ENCODE measurements at places on chromosomes 3 and 15. TPM values are rescaled to one million over a fixed set of nuclear protein-coding genes. Genes with fewer than 3 reads are reported as not detected.

The MAPKBP1 gene
- 19.7 TPM for polyA plus RNA-seq

- no peak for DNase-seq
These were observed 99.9 kb downstream of the SRGAP3 start for GRCh38 chr3:9149566-9149965.

DNA sequence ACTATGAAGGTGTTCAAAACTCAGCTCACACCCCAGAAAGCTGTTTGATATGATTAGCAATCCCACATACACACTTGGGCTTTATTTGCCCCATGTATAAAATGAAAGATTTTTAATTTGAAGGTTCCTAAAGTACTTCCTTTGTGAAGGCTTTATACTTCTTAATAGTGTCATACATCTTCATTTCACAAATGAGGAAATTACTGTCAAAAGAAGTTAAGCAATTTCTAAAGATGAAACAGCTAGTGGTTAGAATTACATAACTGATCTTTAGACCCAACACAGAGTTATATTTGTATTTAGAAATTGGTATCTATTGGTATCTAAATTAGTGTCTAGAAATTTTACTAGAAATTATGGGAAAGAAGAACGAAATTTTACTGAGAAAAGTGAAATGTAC, 7.1 kb downstream of the CD200R1 start:
- no peak for DNase-seq

DNA sequence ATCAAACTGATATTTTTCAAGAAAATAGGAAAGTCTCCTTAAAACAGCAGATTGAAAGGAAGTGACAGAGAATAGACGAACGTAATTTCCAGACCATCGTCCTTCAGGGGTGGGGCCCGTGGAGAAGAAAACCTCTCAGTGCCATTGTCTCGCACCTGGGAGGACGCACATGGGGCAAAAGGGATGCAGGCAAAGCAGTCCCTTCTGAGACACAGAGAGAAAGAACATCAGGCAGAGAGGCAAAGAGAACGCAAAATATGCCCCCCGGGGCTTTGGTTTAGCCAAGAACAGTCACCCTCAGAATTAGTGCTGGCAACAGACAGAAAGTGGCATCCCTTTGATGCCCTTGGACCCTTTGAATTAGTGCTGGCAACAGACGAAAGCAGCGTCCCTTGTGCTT, 37.0 kb downstream of the MUC20 start:
- no peak for DNase-seq

The RARRES1 gene
- 12.6 TPM for polyA plus RNA-seq

The RARB gene
- polyA plus RNA-seq: 50.7 TPM

The GPR160 gene
- polyA plus RNA-seq: 26.2 TPM

The AADACL2 gene
- not detected for polyA plus RNA-seq

The GNB4 gene
- 29.2 TPM for polyA plus RNA-seq

The WNT7A gene
- 0.03 TPM for polyA plus RNA-seq

GRCh38 chr15:53297828-53298227, 461.6 kb downstream of the WDR72 start:
- no peak for DNase-seq

DNA sequence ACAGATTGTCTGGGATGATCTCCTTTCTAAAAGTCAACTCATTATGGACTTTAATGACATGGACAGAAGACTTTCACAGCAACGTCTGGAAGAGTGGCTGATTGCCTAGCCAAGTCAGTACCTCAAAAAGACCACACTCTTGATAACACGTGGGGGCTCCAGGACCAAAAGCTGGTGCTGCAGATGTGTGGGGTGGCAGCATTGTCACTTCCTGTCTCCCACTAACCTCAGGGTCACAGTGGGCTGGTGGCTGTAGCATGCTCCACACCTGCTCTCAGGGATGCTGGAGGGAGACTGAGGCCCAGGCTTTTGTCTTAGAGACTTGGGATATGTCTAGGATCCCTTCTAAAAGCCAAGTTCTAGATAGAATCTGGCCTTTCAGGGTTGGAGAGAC, 118.1 kb downstream of the APBA2 start:
- no peak for DNase-seq

GRCh38 chr3:198070871-198071270, 110.9 kb downstream of the LMLN start:
- DNase-seq: no peak

GRCh38 chr15:67840749-67841512, 1.1 kb upstream of the RNU6-1 start:
- no peak for DNase-seq

GRCh38 chr3:68999158-68999557, 14.3 kb downstream of the EOGT start:
- DNase-seq: no peak

The CLDN18 gene
- 2.7 TPM for polyA plus RNA-seq

GRCh38 chr3:23909341-23909740, 7.4 kb downstream of the NKIRAS1 start:
- no peak for DNase-seq

GRCh38 chr3:189270248-189270832, 98.6 kb downstream of the TPRG1 start:
- no peak for DNase-seq

The AP3B2 gene
- polyA plus RNA-seq: 4.8 TPM

The GOLGA8S gene
- 1.4 TPM for polyA plus RNA-seq

DNA sequence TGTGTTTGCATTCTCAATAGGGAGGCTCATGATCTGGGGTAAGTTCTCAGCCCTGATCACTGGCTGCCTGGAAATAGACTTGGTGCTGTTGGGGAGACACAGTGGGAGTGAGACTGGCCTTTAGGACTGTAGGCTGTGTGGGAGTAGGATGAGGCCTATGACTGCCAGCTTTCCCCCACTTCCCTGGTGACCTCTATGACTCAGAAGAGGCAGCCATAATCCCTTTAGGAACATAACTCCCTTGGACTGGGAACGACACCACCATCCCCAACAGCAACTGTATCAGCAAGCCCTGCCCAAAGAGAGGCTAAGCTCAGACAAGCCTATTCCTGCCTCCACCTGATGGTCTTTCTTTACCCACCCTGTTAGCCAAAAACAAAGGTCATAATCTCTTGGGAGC, 91.3 kb downstream of the SUCNR1 start:
- DNase-seq: no peak

- DNase-seq: no peak
These were observed 30.0 kb upstream of the MEIS2 start for GRCh38 chr15:37130356-37130755.

- DNase-seq: no peak
These were observed 31.8 kb downstream of the MYO5A start for GRCh38 chr15:52496776-52497470.

DNA sequence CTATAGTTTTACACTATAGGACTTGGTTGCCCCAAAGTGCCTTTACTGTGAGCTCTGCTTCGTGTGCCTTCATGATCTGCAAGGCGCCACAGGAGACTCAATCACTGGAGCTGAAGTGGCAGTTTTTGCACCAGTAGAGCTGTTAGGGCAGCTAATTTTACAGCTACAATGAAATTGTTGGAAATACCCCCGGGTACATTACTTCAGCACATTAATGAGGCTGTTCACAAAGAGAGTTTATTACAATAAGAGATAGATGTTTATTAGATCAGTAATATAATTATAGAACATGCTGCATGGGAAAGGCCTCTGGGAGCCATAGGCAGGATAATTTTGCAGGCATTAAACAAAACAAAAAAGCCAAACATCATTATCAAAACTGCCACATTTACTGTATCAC, 231.1 kb downstream of the CTNNB1 start:
- no peak for DNase-seq

DNA sequence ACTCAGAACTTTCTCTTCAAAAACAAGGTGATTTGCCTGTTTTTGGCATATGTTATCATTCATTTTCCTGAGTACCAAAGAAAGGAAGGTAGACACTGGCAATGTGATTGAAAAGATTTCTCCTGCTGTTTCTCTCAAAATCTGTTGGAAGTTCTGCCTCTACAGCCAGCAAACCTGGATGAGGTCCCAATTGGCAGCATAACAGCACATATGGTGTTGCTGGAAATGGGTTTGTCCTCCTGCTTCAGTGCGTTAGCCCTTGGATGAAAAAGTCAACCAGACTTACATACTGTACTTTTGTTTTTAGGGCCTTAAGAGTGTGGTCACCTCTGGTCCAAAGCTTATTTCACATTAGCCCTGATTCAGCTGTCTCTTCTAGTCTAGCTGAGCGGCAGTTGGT, 237.6 kb upstream of the MME start:
- DNase-seq: no peak

DNA sequence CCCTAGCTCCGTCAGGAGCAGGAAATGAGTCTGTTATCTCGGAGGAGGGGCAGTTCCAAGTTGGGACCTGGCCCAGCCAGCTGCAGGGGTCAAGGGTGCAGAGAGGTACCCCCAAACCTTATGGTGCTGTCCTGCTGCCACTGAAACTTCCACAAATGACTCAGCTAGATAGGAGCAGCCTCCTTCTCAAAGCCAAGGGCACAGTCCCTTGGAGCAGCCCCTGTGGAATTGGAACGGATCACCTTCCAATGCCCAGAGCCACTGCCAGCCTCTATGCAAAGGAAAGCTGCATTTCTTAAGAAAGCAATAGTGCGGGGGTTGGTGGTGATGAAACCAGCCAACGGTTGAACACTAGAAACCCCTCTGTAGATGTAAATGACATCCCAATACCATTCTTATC, 19.6 kb upstream of the LRRK1 start:
- no peak for DNase-seq

- DNase-seq: no peak
These were observed 132.3 kb downstream of the PGPEP1L start for GRCh38 chr15:98875309-98875708.

DNA sequence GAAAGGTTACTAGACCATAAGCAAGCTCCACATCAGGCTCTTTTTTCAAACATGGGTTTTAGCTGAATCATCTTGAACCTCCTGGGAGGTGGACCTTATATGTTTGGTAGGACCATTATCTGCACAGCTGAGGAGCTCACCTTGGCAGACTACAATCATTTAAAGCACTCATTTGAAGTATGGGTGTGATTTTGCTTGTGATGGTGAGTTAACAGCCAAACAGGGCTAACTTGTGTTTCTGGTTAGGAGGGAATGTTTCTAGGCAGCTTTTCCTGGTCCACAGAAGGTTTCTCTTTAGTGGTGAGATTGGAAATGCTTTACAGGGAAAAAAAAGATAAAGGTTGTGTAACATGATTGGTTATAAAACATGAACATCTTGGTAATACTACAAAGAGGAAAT, 61.8 kb downstream of the ARHGEF26 start:
- DNase-seq: no peak

DNA sequence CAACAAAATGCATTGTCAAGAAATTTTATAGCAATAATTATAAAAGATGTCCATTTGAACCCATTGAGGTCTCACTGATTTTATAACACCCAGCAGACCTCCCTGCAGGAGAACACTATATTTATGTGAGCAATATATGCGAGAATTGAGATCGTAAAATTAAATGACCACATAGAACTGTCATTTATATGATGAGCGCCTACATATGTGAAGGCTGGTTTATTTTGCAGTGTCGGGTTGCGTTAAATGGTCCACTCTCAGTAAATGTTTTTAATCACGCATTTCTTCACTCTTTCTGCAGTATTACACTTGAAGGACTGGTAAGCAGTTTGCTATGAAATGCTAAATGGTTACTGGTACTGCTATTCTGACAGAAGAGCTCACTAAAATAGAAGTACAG, 408.5 kb upstream of the AGTR1 start:
- DNase-seq: peak; percentile 24

The FAM3D gene
- polyA plus RNA-seq: 0.91 TPM

DNA sequence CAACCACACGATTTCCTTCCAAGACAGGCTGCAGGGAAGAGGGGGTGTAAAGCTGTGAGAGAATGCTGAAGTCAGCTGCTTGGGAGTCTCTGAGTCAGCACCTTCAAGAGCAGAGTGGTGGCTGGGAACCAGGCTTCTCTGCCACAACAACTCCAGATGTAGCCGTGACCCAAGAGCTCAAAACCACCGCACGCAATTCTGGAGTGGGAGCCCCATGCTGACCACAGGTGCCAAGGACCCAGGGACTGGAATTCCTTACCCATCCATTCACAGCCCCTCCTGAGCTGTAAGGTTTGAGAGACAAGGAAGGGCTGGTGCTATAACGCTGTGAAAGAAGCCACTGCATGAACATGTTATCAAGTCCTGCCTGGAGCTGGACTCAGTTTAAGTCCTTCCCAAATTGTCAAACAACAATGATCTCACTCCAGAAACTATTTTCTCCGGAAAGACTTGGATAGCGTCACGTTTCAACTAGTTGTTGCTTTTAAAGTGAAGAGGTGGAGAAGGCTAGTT, 61.4 kb downstream of the UMPS start:
- DNase-seq: no peak

DNA sequence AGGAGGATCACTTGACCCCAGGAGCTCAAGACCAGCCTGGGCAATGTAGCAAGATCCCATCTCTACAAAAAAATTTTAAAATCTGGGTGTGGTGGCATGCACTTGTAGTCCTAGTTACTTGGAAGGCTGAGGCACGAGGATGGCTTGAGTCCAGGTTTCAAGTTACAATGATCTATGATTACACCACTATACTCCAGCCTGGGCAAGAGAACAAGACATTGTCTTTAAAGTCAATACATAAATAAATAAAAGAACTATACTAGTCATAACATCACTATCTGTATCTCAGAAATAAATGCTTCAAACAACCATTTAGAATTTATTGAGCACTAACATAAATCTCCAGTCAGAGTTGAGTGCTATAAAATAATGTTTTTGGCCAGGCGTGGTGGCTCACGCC, 8.5 kb upstream of the PHLDB2 start:
- no peak for DNase-seq

The PROK2 gene
- 0.08 TPM for polyA plus RNA-seq

DNA sequence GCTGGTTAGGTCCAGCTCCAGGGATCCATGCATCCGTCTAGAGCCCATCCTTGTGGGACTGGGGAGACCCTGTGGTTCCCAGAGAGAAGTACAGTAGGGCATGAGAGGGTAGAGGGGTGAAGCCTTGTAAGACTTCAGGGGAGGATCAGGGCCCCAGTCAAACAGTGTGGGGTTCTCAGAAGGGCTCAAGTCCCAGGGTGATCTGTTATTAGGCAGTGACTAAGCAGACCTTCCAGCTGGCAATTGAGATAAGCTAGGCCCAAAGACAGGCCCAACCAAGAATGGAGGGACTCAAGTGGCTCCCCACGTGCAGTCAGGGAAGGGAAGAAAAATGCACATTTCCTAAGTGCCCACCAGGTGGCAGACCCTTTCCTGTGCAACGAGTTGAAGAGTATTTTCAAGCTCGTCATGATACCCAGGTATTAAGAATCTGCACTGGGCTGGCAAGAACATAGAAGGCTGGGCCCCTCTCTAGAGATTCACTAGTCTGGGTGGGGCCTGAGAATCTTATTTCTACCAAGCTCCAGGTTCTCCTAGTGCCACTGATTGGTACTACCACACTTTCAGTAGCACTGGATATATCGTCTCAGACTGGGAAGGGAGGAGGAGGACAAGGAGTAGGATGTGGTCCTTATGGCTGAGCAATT, 240.8 kb downstream of the NR1D2 start:
- DNase-seq: peak; percentile 24

GRCh38 chr3:183044547-183045229, 54.6 kb downstream of the MCCC1 start:
- DNase-seq: no peak

- DNase-seq: peak; percentile 53
These were observed 328.3 kb downstream of the THSD4 start for GRCh38 chr15:71443538-71443937.
